ENCODE measurements at places on chromosomes 2 and 18.

DNA sequence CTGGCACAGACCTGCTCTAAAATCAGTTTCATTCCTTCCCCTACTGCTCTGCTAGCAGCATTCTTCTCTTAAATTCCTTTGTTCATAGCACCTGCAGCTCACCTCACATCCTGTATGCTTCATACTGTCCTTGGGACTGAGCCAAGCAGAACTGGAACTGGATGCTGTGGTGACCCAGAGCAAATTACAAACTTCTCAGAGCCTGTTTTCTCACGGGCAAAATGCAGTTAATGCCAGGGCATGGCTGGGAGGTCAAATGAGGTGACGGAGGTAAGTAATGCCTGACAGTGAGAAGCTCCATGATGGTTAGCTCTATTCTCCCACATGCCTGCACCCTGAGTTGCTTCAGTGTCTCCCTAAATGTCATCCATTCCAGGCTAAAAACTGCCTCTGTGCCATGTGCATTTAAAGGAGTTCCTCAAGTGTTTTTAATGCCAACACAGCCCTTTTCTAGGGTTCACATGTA is 29.7 kb downstream of the C2orf42 start:
- no peak for DNase-seq

GRCh38 chr2:112141626-112142007 is 3.4 kb downstream of the FBLN7 start:
- DNase-seq = no peak

DNA sequence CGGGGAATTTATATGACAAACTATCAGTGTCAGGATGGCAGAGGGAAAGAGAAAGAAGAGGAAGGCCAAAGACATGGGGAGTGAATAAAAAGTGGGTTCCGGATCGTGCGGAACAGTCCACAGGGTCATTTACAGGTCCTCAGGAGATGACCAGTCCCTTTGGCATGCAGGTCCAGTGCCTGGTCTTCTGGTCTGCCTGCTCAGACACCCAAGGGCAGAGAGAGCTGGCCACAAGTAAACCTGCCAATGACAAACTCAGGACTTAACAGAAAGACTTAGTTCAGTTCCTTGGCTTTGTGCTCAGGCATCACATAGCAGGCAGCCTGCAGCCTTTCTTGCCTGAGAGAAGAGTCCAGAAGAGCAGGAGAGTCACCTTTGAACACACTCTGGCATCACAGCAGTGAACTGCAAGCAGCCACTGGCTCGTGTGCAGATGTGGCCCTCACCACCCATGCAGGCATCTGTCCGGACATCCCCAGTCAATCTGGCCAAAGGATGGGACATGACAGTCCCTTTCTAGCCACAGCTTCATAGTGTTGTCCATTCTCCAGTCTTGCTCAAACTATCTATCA is 14.0 kb downstream of the TMEM127 start:
- peak; percentile 77 for DNase-seq

DNA sequence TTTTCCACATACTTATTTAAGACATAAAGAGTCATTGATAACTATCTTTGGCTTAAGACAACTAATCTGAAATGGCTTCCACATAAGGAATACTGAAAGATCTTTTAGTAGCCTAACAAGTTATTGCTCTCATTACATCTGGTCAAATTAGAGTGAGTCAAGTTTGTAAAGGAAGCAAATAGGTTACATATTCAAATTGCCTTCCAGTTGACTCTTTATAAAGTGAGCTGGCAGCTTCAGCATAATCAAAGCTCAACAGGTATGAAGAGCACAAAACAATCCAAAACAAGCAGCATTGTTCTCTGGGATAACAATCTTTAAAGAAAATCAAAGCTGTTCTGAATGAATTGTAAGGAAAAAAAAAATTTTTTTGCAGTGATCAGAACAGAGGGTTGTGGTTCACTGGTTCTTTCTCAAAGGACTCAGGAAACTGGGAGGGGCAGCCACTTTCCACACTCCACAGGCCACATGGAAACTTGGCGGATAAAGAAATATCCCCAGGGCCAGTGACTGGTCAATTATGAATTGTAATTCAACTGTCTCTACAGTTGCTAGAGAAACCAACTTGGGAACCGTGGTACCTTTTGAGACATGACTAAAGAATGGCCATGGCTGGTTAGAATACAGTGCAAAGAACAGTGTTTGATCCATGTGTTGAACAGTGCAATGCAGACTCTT is 369.3 kb upstream of the KCNH7 start:
- DNase-seq = no peak

- no peak for DNase-seq
Measured at GRCh38 chr2:149089068-149089467, 50.6 kb downstream of the LYPD6B start.

DNA sequence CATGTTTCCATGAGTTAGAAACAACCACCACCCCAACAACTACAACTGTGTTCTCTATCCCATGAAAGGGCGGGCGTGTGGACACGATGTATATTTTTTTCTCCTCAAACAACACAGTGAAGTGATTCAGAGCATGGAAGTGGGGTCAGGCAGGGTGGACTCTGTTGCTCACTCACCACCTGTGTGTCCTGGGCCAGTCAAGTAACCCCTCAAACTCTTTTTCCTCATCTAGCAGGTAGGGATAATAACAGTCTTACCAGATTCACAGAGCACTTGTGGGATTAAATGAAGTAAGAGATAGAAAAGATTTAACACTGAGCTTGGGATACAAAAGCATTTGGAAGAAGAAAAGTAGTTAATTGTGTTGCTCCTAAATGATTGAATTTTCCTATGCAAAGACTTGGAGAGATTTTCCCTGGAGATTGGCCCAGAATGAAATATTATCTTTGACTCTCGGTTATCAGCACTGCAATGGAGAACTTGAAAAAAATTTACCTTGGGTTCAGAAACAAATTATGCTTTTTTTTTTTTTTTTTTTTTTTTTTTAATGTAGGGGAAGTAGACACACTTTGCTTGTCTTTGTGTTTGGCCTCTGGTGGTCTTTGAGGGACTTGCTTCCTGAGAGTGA is 161.9 kb upstream of the EPAS1 start:
- DNase-seq = no peak

Measured in Ammon's horn (tissue), 1 donor.